ENCODE measurements at places on chromosomes 6 and 20.

DNA sequence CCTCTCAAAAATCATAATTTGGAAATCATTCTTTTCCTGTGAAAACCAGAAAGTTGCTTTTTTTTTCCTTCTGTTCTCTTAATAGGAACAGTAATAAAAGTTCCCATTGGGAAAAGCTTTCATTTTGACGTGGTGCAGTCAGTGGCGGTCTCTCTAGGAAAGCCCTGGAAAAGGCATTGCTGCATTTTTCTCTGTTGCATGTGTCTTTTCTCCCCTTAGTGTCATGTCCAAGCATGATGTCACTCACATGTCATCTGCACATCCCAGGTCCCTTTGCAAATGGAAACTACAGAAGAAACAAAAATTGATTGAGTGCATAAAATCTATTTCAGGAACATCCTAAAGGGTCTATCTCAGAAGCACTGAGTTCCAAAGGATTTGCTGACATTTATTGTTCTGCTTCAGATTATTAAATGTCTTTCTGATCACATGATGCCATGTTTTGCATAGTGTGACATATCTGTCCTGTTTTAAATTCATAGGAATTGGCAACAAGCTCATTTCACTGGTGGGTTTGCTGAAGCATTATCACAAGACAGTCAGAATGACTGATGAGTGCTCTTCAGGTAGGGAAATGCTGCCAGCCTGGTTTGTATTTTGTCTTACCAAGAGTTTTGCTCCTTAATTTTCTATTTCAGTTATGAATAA is 208.7 kb downstream of the SOX4 start:
- DNase-seq, result no peak

DNA sequence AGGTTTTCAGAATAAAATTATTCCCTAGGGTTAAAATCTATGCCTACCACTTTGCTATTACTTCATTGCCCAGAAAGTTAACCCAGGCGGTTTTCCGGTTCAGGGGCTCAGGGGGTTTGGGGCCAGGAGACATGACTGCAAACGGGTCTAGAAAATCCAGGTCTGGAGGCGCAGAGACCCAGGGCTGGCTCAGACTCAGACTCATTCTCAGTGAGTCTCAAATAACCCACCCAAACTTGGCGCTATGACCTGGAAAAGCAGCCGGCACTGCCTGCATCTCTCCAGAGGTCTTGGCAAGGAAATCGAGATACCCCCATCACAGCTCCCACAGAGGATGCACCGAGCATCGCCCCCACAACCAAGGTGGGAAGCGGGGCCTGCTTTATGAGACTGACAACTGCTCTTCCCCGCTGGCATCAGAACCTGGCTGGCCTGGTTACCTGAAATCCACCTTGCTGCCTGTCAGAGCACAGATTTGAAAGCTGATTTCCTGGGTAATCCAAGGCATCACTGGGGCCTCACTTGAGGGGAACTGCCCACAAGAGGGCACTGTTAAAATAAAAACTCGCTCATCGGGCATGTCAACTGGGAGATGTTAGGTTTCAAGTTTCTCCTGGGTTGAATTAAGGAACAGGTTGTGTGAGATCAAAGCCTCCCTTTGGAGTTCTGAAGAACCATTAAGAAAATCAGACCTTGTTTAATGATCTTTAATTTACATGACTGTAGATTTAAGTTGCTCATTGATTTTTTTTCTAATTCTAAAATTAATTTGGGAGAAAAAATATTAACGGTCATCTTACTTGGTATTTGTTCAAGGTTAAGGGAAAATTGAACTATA is 55.1 kb downstream of the KIF16B start:
- no peak for DNase-seq

DNA sequence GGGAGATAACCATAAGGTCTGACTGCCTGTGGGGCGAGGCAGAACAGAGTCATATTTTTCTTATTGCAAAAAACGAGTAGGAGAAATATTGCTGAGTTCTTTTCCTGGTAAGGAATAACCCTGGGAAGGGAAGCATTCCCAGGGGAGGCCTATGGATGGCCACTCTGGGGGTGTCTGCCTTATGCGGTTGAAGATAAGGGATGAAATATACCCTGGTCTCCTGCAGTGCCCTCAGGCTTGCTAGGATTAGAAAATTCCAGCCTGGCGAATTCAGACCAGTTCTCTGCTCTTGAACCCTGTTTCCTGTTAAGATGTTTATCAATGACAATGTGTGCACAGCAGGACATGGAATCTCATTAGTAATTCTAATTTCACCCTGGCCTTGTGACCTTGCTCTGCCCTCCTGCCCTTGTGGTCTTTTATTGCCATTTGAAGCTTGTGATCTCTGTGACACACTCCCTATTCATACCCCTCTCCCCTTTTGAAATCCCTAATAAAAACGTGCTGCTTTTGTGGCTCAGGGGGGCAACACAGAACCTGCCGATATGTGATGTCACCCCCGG is 491.1 kb upstream of the EYS start:
- DNase-seq, result no peak

DNA sequence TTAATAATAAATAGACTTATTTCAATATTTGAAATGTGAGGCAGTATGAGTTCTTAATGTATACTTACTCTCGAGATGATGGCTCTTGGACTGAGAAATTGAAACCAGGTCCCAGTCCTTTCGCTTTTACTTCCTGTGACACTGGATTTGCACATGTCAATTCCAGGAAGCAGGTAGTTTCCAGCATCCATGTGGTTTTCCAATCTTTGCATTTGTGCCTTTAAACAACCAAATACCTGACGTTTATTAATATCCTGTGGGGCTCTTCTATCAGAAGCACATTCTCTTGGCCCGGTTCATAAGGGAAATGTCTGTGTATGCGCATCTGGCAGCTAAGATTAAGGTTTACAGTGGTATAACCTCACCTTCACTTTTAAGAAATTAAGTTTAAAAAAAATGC is 13.1 kb downstream of the UTRN start:
- DNase-seq, result no peak

DNA sequence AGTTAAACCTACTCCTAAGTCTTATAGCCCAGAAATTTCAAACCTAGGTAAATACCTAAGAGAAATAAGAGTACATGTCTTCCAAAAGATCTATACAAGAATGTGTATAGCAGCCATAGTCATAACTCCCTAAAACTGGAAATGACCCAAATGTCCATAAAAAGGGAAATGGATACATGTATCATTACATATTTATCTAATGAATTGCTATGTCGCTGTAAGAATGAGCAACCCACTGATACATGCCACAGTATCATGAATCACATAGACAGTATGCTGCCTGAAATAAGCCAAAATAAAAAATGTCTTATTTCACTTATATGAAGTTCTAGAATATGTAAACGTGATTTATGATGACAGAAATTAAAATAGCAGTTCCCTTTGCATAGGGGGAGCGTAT is 679.5 kb downstream of the MAFB start:
- DNase-seq, result no peak

GRCh38 chr20:57124366-57124765 is 142.1 kb downstream of the BMP7 start:
- no peak for DNase-seq

GRCh38 chr6:3535776-3536435 is 79.1 kb upstream of the SLC22A23 start:
- DNase-seq, result no peak

DNA sequence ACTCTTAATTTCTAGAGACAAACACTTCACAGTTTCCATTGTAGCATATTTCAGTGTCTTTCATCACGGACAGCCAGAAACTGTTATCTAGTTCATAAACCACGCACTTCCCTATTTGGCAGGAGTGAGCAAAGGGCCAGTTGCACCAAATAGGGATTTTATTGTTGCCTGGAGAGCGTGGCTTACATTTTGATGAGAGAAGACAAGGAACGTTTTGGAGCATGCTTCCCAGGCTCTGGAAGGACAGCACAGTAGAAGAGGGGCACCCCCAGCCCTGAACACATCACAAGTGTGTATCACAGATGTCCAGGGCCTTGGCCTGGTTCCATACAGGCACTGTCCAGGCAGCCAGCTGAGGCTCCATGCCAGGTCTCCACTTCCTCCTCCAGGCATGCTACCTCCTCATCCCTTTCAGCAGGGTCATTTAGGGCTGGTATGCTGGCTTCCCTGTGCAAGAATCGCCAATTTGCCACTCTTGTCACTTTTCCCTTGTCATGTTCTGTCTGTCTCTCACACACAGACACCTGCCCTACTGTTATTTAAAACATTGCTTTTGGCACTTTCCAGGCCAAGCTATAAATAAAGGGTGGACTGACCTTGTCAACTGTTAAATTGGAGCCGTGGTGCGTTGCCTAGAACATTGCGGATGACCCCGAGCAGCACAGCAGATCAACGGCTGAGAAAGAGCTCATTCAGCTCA is 235.0 kb upstream of the GMDS start:
- DNase-seq, result no peak

DNA sequence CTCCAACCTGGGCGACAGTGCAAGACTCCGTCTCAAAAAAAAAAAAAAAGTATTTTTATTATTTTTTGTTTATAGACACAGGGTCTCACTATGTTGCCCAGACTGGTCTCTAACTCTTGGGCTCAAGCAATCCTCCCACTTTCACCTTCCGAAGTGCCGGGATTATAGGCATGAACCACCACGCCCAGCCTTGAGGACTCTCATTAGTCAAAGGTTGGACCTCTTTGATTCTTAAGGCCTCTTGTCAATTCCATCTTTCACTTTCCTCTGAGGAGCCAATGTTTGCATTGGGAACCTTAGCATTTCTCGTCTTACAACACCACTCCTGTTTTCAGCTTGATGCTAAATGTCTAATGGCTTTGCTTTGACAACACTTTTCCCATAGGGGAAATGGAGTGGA is 16.1 kb upstream of the CDK19 start:
- no peak for DNase-seq

- DNase-seq, result peak; percentile 62
Observed at GRCh38 chr6:31769684-31770371, 7.3 kb downstream of the VWA7 start.

DNA sequence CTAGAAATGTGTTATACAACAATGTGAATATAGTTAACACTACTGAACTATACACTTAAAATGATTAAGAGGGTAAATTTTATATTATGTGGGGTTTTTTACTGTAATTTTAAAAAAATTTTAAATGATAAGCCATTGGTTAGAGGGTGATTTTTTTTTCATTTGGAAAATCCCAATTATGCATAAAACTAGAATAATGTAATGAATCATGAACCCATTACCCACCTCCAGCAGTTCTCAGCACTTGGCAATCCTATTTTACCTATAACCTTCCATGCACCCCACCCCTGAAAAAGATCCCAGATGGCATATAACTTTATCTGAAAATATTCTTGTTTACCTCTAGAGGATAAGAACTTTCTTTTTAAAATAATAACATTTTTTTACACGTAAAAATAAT is 13.7 kb downstream of the KIF3B start:
- DNase-seq, result no peak

DNA sequence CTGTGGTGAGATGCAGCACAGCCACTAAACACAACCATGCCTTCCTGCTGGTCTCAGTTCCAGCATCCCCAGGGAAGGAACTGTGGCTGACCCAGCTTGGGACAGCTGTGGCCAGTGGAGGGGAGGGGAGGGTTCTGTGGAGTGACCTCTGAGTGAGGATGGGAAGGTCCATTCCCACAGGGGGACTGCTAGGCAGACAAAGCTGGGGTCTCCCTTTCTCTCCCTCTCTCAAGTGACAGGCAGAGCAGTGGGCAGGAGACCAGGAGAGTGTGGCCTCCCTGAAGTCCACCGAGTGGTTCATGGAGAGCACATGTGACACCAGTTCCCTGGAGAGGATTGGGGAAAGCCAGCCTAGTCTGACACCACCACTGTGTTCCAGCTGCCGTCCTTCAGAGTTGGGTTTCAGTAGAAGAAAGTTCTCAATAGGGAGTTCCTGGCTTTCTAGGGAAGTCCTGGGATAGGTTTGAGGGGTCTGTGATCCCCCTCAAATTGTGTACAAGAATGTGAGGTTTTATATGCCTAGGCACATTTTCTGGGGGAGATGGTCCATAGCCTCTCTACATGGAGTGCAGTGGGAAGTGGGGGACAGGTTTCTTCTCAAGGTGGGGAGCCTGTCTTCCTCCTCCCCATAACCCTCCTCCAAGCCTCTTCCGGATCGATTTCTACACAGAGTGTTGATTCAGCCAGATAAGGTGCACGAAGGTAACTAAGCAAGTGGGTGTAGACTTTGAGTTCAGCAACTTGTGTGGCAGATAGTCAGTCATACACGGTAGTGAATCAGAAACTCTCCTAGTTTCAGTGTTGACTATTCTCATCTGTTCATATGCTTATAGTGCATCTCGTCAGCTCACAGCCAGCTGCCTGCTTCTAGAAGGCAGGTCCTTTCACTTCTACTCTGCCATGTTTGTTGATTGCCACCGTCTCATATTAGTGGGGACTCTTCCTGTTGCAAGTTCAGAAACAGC is 18.9 kb downstream of the MANBAL start:
- no peak for DNase-seq

DNA sequence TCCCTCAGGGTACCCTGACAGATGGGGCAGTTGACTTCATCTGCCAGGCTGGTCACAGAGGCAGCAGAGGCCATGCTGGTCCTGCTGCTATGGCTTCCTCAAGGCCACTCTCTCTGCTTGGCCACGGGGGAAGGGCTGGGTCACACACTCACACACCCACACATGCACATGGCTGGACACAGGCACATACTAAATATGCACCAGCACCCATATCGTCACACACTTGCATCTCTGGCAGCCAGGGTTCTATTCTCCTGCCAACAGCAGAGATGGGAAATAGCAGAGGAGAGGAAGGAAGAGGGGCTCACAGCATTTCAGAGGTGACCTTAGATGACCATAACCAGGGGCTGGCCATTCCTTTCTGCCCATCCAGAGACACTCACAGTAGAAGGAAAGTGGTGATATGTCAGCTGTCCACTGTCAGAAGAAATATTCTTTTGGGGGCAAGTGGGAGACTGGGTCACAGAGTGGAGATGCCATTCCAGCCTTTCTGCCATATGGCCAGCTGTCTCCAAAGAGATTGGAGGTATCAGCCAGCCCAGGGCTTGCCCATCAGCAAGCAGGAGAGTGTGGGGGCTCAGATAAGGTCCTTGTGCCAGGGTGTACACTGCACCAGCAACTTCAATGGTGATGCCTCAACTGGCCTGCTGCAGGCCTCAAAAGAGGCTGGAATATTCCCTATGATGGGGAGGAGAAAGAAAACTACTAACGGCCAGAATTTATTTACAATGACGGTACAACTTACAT is at the start of gene TRIM10:
TRIM10 (minus strand) TSS at position 427 of the 747 bp plus-strand sequence; CDS start at position 74, 353 bp downstream.
- no peak for DNase-seq

- no peak for DNase-seq
Observed at GRCh38 chr20:64093013-64093503, 8.9 kb upstream of the LKAAEAR1 start.

GRCh38 chr6:104860221-104860620 is 502 bp upstream of the HACE1 start:
- DNase-seq, result no peak

- no peak for DNase-seq
Observed at GRCh38 chr20:47740862-47741184, 44.5 kb downstream of the SULF2 start.

DNA sequence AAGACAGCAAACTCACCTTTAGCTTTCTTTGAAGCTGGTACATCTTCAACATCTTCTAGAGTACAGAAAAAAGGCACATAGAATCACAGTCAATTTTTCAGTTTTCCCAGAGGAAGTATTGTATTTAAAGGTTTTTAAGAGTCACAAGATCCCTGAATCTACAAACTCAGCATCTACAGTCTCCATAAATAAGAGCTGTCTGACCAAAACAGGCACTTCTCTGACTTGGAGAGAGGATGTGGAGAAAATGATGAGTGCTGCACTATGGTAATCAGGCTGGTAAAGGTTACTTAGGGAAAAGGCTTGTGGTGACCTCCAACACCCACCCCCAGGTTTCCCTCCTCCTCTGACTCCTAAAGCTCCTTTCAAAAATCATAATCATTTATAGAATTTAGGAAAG is 228.0 kb downstream of the CLVS2 start:
- no peak for DNase-seq

All from stimulated activated CD8-positive, alpha-beta memory T cell treated with anti-CD3 and anti-CD28 coated beads, Interleukin-2, amount 100 ng/mL, for 1 hour (primary cell).